Activated T-cell treated with anti-CD3 and anti-CD28 coated beads for 48 hours (primary cell): ENCODE measurements at places on chromosomes 2 and 18.
A peak's percentile ranks its signal among the peaks of the same experiment; 100 is the strongest.

- DNase-seq, result no peak
Observed at GRCh38 chr2:200042102-200042735, 86.8 kb downstream of the MAIP1 start.

DNA sequence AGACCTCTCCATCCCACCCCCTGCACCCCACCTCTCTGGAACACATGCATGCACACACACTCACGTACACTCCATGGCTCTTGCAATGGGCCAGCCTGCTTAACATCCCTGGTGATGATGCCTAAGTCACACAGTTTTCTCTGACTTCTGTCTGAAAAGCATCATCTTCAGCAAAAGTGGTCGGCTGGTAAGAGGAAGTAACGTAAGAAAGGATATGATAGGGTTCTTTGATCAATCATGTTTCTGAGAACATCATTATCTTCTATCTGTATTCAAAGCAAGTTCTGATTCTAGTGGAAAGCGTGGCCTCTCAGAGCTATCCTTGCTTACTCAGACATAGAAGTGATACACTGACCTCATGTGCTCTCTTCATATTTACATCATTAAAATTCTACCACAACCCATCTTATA is 11.4 kb upstream of the NDUFV2 start:
- DNase-seq, result no peak

DNA sequence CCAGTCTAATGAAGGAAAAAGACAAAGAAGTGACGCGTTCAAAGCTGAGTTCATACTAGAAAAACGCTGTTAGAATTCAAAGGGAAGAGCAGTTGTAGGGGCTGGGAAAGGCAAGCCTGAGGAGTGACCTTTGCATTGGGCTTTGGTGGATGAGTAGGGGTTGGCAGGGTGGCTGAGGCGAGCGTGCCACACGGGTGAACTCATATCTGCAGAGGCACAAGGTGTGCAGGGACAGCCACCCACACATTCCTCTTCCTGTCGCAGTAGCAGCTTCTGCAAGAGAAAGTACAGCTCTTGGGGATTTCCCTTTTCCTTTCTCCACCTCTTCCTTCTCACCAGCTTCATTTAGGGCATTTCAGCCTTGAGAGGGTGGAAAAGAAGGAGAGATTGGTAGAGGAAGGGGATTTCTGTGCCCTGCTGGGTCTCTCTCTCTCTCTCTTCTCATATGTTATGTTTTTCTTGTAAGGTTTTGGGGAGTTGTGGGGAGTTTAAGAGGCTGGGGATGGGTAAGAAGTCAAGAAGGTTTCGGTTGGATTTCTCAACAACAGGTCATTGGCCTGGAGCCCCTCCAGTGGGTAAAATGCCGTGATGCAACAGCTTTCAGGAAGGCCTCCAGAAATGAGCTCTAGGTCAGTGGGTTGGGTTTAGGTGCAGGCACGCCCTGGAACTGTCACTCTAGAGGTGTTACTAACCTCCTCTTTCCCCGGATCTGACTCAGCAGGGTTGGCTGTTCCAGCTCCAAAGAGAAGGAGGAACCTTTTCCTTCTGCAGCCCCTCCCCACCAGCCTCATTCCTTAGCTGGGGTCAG is 40.1 kb downstream of the ODC1 start:
- peak; percentile 60 for DNase-seq

- DNase-seq, result no peak
Observed at GRCh38 chr2:15507697-15508096, 53.4 kb downstream of the NBAS start.

- no peak for DNase-seq
Observed at GRCh38 chr2:61962095-61962984, 56.9 kb downstream of the COMMD1 start.

GRCh38 chr2:28394331-28394877 is 1.7 kb downstream of the FOSL2 start:
- no peak for DNase-seq

DNA sequence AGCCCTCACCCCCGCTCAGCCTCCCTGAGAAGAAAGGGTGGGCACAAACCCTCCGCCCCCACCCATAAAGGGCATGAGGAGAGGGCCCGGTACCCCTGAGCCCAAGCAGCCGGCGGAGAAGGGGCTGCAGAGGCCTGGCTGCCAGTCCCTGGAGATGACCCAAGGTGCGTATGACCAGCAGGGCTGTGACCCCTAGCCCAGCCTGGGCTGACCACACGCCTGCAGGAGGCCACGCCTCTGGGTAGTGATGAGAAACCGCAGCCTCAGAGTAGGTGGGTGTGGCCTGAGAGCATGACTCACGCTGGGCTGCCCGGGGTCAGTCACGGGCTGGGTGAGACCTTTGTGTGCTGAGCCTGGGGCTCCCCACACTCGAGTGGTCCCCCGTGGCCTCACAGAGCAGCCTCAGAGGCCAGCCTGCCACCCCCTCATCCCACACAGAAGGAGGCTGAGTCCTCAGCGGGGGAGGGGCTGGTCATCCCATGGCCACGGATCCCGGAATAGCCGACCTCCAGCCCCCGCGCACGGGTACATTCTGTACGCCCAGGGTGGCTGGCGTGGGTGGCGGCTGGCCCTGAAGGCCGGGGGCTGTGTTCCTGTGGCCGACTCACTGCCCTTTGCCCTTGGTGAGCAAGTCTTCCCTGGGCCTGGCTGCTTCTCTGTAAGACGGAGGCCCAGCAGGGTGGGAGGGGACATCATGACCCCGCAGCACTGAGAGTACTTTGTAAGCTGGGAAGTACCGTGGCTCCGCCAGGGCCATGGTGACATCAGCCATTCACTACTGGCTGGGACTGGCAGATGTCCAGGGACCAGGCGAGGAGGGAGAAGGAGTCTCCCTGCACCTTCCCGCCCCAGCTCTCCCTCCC is 110.8 kb upstream of the OTOS start:
- no peak for DNase-seq

GRCh38 chr2:95052804-95053479 is 27.4 kb downstream of the MAL start:
- DNase-seq, result no peak

DNA sequence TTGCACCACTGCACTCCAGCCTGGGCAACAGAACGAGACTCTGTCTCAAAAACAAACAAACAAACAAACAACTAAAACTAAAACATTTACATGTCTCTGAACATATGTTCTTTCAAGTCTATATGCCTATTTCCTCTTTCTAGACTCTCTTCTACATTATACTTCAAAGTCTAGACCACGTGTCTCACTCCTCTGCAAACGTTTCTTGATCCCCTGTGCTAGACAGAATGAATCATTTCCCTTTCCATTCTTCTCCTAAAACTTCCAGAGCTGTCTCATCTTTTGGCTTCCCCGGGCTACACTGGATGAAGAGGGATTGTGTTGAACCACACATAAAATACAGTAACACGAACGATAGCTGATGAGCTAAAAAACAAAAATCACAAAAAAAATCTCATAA is 67.1 kb downstream of the BAZ2B start:
- DNase-seq, result no peak

DNA sequence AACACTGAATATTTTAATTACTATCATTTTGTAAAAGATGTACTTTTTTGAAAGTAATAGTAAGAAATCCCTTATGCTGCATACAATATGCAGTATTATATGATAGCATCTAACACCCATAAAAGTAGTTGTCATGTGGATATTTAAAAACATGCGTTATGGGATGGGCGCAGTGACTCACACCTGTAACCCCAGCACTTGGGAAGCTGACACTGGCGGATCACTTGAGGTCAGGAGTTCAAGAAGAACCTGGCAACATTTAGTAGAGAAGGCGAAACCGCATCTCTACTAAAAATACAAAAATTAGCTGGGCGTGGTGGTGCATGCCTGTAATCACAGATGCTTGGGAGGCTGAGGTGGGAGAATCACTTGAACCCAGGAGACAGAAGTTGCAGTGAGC is 88.9 kb downstream of the FEZ2 start:
- DNase-seq, result no peak

DNA sequence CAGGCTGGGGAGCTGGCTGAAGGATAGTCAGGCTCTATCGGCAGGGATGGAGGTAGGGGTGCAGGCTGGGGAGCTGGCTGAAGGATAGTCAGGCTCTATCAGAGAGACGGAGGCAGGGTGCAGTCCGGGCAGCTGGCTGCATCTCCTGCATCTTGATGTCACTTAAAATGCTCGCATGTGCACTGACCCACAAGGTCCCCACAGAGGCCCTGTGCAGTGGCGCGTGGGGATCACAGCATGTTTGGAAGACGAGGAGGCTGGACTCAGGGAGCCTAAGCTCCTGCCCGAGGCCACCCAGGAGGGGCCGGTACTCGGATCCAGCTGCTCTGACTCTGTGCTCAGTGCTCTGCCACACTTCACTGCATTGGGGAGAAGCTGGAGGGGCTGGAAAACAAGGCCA is 189.0 kb upstream of the HDAC4 start:
- DNase-seq, result no peak

DNA sequence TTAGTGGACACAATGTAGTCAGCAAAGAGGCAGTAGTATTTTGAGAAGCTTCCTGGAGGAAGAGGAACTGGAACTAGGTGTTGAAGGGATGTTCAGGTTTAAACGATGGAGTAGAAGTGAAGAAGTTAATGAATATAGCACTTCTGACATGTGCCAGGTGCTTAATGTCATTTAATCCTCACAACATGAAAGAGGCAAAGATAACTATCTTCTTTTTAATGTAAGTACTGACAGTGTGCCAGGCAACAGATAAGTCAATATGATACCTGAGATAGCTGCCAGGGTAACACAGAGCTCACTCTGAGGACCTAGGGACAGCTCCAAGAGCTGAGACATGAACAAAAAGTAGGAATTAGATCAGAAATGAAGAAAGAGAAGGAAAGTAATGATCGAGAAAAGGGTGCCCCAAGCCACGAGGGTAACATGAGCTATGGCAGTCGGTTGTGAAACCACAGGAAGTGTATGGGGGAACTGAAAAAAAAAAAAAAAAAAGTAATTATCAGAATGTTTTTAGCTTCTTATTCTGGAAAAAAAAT is 140.7 kb downstream of the RNF144A start:
- DNase-seq, result no peak

GRCh38 chr2:38508311-38509039 is 94.3 kb downstream of the HNRNPLL start:
- peak; percentile 74 for DNase-seq

GRCh38 chr2:160583813-160584537 is 90.4 kb upstream of the RBMS1 start:
- DNase-seq, result no peak

DNA sequence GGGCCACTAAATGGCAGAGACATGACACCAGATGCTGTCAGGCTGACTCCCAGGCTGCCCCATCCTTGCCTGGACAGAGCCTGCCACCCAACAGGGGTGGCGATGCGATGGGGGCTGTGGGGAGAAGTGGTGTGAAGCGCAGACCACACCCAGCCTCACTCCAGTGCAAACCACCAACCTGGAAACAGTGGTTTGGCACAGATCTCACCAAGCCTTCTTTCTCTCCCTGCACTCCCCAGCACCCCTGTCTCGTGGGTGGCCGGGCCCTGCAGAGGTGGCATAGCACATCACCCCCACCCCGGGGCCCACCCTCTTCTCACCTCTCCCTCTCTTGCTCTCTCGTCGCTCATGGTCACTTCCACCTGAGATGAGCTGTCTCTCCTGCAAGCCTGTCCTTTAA is 32.6 kb downstream of the CIB4 start:
- DNase-seq, result no peak

- DNase-seq, result no peak
Observed at GRCh38 chr18:44691148-44691925, 10.6 kb downstream of the SETBP1 start.

DNA sequence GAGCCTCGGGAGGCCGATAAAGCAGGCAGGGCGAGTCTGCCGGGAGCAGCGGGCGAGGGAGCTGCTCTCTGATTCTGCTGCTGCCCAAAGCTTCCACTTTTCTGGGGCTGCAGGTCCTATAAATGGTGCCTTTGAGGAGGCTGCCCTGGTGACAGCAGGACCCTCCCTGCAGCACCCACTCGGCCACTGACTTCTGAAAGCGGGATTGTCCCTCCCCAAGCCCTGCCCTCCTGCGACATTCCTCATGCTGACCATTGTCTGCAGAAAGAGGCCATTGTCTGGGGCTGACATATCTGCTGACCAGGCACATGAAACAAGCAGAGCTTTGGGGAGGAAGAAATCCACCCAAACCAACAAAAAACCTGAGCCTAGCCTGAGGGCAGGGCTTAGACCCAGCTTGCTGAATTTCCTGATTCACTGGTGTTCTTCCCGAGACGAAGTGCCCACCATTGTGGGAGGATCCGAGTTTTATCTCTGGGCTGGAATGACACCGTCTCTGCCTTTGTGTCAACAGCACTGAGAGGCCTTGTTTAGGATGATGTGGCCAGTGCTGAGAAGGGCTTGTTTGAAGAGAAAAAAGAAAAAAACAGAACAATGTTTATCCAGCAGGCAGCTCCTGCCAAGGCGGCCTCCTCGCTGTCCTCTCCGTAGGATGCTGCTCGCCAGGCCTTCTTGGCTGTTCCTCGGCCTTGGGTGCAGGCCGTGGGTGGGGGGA is 129.7 kb downstream of the MYCN start:
- no peak for DNase-seq

DNA sequence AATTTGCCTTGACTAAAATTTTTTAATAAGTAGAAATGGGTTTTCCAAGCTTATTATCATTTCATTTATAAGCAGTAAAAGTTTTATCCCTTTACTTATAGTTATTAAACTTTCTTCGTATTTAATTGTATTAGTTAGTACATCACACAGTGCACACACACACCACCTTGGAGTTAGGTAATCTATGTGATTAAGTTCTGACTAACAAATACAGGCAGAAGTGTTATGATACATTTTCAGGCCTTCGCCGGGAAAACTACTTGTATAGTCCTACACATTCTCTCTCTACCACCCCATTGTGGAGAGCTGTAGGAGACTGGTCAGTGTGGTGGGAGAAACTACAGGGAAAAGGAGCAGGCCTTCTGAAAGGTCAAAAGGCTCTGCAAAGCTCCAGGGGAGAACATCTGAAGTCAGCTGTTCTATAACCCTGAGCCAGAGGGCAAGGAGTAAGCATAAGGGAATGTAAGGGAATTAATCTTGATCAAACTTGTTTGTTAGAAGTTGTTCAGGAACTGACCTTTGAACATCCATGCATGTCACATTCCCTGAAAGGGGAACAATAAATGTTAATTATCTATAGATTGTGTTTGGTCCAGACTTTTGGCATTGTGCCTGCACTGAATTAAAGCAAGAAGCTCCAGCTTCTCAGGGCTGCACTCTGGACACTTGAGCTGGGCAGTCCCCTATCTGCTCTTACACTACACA is 231.7 kb downstream of the FSIP2 start:
- DNase-seq, result no peak

- DNase-seq, result no peak
Observed at GRCh38 chr2:183458460-183458859, 334.2 kb downstream of the NUP35 start.

- no peak for DNase-seq
Observed at GRCh38 chr2:110095994-110096633, 19.5 kb downstream of the MALL start.
